ENCODE measurements at places on chromosomes 2 and 18.

GRCh38 chr18:13582178-13582670 lies 144.1 kb downstream of the FAM210A start:
- DNase-seq = no peak

DNA sequence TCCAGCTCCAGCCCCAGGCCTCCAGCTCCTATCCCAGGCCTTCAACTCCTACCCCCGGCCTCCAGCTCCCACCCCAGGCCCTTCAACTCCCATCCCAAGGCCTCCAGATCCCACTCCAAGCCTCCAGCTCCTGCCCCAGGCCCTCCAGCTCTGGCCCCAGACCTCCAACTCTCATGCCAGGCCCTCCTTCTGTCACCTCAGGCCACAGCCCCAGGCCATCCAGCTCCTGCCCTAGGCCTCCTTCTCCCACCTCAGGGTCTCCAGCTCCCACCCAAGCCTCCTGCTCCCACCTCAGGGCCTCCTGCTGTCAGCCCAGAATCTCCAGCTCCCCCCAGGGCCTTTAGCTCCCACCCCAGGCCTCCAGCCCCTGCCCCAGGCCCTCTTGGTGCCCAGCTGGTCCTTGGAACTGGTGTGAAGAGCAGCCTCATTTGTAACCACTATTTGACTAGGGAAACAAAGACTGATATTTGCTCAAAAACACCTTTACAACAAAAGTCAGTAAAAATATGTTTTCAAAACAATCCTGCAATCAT lies 67.8 kb upstream of the SALL3 start:
- no peak for DNase-seq

DNA sequence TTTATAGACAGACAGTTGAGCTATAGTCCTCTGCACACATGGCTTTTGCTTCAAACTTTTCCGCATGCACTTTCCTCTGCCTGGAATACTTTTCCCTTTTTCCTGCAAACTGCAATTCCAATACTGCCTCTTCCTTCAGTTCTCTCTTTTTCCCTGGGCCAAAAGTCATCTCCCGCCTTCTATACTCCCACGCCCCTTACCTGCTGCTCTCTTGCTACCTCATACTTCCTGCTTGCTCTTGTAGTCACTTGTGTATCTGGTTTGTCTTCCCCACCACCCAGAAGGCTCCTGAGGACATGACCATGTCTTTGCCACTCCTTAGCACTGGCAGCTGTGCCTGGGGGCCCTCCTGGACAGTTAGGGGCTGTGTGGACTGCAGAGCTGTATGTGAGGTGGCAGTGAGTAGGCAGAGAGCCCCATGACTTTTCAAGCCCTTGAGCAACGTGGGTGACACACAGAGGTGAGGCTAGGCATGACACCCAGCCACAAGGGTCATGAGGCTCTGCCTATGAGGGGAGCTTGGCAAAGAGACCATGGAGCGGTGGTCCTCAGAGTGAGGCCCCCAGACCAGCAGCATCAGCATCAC lies 23.2 kb downstream of the SPEG start:
- DNase-seq = no peak

- DNase-seq = no peak
Measured at GRCh38 chr18:27656905-27657304, 471.8 kb upstream of the CHST9 start.

- no peak for DNase-seq
Measured at GRCh38 chr2:240564561-240565332, 3.5 kb upstream of the RNPEPL1 start.

- no peak for DNase-seq
Measured at GRCh38 chr2:157831573-157832315, 44.4 kb downstream of the ACVR1 start.

DNA sequence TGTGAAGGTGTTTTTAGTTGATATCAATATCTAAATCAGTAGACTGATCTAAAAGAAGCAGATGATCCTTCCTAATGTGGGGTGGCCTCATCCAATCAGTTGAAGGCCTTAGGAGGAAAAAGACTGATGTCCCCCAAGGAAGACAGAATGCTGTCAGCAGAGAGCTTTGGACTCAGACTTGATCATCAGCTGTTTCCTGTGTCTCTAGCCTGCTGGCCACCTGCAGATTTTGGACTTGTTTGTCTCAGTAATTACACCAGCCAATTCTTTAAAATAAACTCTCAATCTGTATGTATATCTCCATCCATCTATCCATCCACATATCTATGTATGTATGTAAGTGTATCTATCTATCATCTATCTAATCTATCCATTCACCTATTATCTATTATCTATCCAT lies 301.3 kb downstream of the LPIN1 start:
- no peak for DNase-seq

DNA sequence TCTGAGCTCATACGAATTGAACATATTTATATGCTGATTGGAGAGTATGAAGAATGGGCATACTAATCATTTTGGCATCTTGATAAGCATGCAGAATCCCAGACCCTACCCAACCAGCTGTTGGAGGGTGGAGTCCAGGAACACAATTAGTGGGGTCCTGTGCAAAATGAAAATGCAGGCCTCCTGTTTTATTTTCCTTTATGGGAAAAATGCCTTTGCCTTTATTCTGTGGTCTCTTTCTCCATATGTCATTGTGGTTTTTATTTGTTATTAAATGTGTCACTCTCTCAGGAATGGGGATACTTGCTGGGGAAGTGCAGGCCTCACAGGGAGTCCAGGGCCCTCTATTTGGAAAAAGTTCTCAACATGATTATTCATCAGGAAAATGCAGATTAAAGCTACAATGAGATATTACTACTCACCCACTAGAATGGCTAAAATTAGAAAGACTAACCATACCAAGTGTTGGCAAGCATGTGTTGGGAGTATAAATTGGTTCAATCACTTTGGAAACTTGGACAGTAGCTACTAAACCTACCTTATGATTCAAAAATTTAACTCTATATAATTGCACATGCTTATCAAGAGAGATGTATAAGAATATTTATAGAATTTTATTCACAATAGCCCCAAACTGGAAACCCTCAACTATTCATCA lies 223.1 kb upstream of the FBXO11 start:
- no peak for DNase-seq

DNA sequence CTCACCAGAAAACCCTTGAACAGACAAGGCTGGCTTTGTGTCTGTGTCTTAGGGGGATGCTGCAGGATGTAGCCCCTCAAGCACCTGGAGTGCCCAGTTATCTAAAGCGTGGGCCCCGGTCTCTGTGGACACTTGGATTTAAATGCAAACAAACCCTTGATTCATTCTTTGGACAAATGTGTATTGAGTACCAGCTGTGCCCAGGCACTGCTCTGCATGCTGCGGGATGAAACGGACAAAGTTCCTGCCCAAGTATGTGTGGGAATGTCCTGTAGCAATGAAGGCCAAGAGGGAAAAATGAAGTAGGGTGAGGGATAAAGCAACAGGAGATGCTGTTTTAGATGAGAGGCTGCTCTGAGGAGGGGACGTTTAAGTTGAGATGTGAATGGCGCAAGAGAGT lies 53.9 kb downstream of the BOLA3 start:
- no peak for DNase-seq

- no peak for DNase-seq
Measured at GRCh38 chr2:218033590-218034496, 31.0 kb upstream of the TNS1 start.

DNA sequence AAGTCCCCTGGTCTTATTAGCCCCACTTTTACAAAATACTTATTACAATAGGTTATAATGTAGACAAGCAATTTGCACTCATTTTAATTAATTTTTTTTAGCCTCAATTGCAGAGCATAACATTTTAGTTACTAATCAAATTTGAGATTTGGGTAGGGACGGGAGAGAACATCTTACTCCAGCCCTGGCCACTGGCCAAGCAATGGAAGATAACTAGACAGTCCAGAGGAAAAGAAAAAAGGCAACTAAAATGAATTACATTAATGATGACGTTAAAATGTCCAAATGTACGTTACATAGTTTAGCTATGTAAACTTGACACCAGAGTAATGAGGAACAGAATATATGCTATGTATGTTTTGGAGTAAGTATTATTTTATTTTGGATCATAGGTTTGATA lies 11.0 kb upstream of the CAVIN2 start:
- DNase-seq = no peak

DNA sequence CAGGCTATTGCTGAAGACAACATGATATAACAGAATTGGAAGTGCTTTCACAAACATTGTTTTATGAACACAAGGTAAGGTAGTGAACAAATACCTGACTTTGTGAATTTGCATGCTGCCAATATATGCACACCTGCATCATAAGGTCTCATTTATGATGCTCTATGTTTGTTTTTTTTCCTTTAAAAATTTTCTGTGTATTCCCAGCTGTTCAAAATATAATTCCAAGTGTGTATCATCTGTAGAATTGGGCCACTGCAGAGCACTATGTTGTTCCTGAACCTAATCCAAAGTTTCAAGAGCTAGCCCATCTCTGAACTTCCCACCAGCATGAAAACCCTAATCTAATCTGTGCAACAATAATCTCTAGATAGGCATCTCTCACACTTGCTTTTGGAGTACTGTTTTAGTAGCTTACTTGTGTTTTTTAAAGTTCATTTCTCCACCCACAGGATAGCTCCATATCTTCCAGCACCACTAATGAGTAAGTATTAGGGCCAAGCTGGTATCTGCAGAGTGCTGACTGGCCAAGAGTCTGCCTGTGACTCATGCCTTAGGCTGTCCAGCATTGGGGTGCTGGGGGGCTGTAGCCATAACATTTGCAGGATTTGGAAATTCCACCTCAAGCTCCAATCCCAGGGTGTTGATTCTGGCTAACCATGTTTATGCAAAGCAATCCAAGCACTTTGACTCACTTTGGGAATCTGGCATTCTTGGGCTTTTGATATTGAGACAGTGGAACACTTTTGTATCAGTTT lies 208.2 kb upstream of the REV1 start:
- DNase-seq = no peak

Data from CD4-positive, alpha-beta T cell treated with Interleukin-6 at 100 ng/mL for 8 hours (primary cell).